ENCODE measurements at places on chromosomes 2 and 18.

DNA sequence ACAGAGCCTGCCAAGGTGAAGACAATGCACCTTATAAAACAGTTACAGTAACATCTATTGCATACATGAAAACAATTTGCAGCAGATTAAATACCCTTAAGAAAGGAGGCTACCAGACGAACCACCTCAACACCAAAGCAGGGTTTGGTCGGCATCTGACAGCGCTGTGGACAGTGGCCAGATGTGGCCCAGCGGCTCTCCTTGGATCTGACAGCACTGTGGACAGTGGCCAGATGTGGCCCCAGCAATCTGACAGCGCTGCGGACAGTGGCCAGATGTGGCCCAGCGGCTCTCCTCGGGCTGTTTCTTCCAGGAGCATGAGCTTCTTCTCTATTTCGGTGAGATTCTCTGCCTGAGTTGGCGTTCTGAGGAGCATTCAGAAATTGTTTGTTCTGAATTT, 211.6 kb downstream of the ANKRD30B start:
- DNase-seq: no peak

- no peak for DNase-seq
Measured at GRCh38 chr2:214217136-214217535, 193.7 kb upstream of the VWC2L start.

DNA sequence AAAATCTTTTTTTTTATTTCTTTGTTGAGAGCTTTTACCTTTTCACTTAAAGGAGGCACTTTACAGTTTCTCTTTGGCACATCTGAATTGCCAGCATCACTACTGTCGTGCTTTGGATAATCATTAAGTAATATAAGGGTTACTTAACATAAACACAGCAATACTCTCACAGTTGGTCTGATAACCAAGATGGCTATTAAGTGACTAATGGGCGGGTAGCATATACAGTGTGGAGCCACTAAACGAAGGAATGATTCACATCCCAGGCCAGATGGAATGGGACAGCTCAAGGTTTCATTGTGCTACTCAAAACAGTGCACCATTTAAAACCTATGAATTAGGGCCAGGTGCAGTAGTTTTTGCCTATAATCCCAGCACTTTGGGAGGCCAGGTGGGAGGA, 28.1 kb downstream of the USP37 start:
- no peak for DNase-seq

DNA sequence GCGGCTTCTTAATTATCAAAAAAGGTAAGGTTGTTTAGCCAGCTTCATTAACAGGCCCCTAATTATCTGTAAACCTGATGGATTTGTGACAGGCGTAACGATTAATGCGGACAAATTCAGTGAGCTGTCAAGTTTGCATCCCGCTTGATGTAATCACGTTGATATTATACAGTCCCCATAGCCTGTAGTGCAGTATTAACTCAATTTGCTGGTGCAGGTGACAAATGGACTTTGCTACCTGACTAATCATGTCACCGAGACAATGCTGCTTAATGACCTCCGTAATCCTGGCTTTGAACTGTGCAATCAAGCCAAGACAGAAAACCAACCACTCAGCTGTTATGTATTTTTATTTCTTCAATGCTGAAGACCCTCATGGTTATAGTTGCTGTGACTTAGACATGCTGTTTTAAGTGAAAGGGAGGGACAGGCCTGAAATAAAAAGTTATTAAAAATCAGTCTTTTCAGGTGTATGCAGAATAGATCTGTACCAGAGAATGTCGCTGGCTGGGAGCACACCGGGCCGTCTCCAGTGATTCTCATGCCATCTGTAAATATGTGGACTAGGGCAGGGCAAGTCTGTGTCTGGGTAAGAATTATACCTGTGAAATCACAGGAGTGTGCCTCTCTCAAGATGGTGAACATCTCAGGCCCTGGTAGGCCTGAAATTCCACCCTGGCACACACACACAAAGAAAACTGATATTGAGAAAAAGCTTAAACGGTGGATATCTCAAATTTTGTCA, 4.3 kb downstream of the TSHZ1 start:
- DNase-seq: no peak

GRCh38 chr2:104388296-104388695, 465.6 kb upstream of the POU3F3 start:
- no peak for DNase-seq

GRCh38 chr2:31234683-31235503, 941 bp downstream of the EHD3 start:
- no peak for DNase-seq

DNA sequence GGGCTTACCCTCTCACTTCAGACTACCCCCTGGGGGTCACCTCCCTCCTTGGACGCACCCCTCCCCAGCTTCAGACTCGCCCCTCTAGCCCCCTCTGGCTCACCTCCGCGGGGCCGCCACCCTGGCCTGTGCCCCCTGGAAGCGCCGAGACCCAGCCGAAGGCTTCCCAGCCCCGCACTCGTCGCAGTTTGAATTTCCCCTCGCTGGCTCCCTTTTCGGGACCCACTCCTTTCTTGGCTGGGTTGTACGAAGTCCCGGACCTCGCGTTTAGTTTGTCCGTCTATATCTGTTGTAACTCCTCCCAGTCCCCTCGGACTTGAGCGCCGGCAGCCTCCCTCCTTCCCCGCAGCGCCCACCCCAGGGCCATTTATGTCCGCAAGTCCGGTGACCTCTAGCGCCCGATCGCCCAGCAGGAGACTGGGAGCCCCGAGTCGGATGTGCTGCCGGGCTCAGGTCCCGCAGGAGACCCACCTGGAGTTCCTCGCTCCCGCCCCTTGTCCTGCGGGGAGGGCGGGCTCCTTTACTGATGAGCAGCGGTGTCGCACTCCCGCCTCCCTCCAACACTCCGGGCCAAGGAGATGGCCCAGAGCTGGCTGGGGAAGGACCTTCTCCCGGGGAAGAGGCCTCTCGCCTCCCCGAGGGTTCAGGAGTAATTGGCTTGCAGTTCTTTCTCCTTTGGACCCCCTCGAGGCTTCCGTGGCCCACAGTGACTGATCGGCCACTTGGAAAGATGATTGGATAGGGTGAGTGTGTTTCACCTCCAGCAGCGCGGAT, 692 bp upstream of the RAX start:
- DNase-seq: no peak
